ENCODE measurements at places on chromosomes 11 and 22.

- DNase-seq: no peak
Observed at GRCh38 chr22:17633998-17634323, 4.6 kb upstream of the BCL2L13 start.

DNA sequence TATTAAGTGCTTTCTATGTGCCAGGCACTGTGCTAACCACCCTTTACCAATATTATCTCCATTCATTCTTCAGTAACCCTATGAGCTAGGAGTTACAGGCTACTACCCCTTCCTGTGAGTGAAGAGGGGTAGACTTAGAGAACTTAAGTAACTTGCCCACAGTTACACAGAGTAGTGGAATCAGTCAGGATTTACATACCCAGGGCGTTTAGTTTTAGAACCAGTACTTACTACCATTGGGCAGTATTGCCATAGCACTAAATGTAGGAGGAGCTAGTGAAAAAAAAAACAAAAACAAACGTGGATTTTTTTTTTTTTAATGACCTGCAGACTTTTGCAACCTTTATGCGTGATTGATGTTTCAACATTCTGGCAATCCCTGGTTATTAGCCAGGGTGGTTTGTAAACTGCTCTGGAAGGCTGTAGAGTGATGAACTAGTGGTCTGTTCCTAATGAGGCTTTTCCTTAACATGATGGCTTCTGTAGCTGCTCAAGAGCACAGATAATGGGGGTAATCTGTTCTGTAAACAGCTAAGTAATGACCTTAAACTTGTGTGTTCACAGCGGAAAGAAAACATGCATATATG lies 11.4 kb downstream of the TBCEL start:
- DNase-seq: no peak

GRCh38 chr11:104246590-104246989 lies 82.6 kb upstream of the PDGFD start:
- DNase-seq: no peak

- DNase-seq: no peak
Observed at GRCh38 chr11:76064192-76064591, 142.1 kb downstream of the WNT11 start.
